NT2/D1 (cell line): ENCODE measurements at places on chromosomes 7 and 10.

- DNase-seq = no peak
Observed at GRCh38 chr10:99629625-99629978, 9.4 kb upstream of the SLC25A28 start.

GRCh38 chr7:27944643-27945042 is 204.7 kb downstream of the TAX1BP1 start:
- DNase-seq = no peak

DNA sequence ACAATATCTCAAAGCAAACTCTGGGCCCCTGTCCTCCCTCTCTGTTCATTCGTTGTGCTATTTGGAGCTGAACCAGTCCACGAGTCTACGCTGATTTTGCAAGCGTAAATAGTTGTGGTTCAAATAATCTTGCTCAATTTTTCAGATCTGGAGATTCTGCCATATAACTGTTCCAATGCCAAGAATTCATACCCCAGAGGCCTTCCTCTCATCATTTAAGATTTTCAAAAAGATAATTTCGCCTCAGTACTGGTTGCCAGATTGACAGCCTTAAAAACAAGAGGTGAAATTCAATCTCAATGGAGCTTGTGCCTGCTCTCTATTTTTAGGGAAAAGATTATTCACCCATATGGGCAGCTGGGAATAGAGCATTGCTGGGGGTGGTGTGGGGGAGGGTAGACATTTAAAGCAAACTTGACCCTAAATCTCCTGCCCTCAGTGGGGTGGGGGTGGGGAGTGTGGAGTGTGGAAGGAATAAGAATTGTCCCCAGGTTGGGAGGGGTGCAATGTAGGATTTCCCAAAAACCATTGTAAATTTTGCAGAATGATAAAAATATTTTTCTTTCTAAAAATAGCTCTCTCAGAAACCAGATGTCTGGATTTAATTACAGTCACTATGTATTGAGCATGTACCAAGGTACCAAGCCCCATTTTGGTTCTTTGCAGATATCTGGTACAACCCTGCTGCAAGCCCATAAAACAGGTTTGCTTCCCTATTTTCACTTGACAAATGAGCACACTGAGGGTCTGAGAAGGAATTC is 104.7 kb upstream of the EEPD1 start:
- no peak for DNase-seq

DNA sequence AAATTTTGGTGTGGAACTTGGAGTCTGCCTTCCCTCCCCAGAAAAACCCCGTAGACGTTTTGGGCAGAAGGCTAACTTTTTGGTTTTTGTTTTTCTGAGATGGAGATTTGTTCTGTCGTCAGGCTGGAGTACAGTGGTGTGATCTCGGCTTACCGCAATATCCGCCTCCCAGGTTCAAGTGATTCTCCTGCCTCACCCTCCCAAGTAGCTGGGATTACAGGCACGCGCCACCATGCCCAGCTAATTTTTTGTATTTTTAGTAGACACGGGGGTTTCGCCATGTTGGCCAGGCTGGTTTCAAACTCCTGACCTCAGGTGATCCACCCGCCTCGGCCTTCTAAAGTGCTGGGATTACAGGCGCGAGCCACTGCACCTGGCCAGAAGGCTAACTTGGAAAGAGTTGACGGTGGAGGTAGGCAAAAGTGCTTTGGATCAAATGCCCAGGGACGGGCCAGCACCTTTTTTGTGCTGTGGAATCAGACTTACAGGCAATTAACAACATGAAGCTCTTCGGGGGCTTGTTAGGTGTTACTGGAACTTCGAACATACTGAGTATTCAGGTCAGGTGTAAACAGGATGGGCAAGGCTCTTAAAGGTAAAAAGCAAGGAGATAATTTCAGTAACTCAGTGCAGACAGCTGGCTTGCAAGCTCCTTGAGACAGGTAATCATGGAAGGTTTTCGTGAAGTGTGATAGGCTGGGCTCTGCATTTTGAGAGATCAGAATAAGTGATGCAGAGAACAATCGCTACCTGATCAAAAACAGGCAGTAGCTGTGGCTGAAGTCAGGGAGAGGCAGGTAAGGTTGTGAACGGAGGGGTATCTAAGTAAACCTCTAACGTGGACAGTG is 1.8 kb downstream of the PPP1R35 start:
- DNase-seq = no peak
